Caudate nucleus (tissue), 63 donors: ENCODE measurements at places on chromosomes 3 and 15.

DNA sequence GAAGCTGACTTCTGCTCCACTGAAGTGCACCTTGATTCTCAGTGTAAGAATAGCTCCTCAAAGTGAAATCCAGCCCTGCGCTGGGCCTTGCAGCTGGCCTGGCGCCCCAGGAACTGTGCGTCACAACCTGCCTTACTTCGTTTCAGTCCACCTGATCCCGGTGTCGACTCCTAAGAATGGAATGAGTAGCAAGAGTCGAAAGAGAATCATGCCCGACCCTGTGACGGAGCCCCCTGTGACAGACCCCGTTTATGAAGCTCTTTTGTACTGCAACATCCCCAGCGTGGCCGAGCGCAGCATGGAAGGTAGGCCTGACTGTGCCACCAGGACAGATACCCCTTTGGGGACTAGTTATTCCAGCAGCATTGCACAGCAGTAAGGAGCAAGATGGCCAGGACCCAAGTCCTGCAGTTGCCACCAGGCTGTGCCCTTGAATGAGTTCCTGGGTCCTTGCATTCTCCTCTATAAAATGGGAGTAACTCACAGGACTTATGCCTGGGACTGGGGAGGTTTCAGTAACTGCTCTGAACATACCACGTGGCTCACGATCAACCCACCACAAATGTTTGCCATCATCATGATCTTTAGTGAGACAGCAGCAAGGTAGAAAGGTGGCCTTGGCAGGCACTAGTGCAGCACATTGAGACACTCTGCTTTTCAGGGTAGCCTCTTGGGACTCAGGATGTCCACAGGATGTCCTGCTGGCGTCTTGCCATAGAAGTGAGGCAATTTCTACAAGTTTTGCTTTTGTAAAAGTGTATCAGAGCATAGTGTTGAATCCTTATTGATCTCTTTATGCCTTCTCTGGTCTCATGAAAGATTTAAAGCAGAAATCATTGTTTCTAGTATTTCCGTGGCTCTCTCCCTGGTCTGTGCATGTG, 46.8 kb downstream of the PXYLP1 start:
- no peak for DNase-seq

DNA sequence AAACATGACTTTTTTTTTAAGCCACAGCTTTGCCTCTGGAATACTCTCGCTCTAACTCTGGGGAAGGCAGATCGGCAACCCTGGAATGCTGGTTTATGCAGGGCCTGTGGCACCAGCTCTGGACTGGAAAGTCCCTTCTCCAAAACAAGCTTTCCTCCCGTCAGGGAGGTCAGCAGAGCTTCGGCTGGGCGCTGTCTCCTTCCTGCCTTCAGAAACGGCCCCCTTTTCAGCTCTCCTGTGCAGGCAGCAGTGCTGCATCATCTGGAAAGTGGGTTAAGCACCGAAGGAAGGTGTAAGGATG, 42.7 kb upstream of the SKOR1 start:
- no peak for DNase-seq

DNA sequence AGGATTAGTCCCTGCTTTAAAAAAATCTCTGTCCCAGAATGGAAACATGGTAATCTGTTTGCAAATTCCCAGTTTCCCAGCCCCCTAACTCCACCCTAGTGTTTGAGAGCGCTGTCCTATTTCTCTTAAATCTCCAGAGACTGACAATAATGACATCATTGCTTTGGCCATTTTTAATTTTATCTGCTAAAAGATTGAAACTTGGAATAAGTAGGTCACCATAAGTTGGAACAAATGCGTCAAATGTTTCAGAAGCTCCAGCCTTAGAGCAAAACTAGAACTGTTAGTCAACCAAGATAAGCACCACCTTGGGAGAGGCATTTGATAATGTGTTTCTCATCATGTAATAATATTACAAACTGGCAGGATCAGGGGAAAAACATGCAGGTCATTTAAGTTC, 25.7 kb upstream of the MB21D2 start:
- no peak for DNase-seq

GRCh38 chr3:100207886-100208285, 52.9 kb upstream of the TBC1D23 start:
- DNase-seq, result no peak

DNA sequence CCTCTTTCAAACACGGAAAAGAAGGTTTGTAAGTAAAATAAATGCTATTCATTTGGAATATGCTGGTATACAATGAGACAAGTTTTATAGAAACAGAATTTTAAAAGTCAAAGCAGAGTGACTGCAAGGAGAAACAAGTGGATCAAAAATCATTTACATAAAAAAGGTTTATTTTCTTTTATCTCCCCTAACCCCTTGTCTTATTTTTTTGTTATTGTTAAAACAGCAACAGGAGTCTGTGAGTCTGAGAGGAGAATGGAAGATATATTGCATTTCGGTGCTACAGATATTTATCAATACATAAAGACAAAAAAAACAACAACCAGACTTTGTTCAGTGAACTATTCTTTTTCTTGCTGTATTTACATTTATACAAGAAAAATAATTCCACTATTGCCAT, 1116.4 kb downstream of the OTOL1 start:
- no peak for DNase-seq

- DNase-seq, result no peak
Observed at GRCh38 chr3:158458464-158458863, 112.5 kb upstream of the MLF1 start.

DNA sequence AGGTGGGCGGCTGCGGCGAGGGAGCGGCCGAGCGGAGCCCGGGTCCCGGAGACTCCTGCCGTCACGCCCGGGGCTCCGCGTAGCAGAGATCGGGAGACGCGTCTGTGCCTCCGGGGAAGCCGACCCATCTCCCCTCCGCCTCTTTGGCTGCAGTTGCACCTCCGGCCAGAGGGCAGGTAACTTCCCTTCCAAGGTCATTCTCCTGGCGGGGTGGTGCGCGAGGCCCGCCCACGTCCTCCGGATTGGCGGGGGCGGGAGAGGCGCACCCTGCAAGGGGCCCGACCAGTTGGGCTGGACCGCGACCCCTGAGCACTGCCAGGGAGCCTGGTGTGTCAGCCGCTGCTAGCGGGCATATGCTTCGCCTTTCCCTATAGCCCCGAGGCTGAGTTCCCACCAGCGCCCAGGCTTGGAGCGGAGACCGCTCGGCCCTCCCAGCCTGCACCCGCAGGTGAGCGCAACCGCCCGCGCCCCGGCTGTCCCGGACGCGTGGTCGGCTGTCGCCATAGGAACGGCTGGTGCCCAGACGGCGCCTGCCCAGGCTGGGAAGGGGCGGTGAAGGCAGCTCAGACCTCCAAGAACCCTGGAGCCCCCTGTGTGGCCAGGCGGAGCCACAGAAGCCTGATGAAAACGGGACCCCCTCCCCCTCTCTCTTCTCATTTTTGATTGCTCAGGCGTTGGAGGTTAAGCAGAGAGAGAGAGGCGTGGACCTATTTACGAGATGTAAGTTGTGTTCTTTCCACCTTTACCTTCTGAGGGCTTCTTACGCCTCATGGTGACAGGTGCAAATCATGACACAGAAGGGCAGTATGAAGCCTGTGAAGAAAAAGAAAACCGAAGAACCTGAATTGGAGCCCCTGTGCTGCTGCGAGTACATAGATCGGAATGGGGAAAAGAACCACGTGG, 453 bp downstream of the ZDHHC23 start:
- DNase-seq, result no peak

DNA sequence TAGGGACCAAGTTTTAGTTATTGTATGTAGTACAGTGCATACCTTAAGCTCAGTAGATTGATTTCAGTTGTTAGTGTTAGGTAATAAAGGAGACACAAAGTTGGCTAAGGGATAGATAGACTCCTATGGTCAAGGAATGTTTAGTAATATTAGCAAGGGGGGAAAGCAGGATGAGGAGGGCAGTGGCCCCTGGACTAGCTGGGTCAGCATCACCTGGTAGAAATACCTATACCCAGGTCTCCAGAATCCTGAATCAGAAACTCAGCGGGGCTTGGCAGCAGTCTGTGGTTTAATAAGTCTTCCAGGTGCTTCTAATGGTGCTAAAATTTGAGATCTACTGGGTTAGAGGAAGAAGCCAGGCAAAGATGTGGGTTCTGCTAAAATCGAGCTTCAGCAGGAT, 35.0 kb downstream of the BBX start:
- DNase-seq, result no peak

DNA sequence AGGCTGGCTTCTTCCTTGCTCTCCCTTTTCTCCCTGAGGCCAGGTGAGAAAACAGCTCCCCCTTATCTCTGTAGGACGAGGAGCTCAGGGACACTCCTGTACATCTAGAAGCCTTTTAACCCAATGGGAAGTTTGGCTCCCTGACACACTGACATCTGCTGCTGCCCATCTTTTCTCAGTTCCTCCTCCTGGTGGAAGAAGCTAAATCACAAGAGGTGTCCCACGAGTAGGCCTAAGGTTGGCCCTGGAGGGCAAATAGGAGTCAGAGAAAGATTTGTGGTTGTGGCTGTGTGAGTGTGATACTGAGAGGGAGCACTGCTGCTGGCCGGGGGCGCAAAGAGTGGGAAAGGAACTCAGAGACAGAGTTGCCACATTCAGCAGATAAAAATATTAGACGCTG, 49.5 kb downstream of the ARHGAP31 start:
- no peak for DNase-seq

DNA sequence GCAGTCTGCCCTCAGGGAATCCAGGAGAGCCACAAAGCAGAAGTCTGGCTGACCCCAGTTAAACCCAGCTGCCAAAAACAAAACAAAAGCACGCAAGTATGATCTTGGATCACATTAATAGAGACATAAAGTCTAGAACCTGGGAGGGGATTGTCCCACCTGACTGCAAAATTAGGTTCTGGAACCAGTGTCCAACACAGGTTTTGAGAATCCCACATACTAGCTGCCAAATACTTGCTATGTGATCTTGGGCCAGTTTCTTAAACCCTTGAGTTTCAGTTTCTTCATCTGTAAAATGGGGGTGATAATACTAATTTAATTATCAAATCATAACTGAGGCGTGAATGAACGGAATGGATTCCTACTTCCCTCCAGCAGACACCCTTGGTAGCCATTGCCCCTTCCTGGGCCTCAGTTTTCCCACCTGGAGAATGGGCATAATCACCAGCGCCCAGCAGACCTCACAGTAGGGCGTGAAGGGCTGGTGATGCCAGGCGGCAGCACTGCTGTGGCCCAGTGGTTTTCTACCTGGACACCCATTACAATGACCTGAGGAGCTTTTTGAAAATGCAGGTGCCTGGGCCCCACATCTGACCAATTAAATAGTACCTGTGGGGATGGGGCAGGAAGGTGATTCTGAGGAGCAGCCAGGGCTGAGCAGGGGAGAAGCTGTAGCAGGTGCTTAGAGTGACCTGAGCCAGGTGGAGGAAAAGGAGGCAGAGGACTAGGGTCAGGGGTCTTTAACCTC, 32.2 kb downstream of the GRIP2 start:
- DNase-seq, result no peak

- no peak for DNase-seq
Observed at GRCh38 chr3:149080011-149080698, 6.2 kb downstream of the HLTF start.

- no peak for DNase-seq
Observed at GRCh38 chr3:44568561-44568960, 13.6 kb downstream of the ZKSCAN7 start.

DNA sequence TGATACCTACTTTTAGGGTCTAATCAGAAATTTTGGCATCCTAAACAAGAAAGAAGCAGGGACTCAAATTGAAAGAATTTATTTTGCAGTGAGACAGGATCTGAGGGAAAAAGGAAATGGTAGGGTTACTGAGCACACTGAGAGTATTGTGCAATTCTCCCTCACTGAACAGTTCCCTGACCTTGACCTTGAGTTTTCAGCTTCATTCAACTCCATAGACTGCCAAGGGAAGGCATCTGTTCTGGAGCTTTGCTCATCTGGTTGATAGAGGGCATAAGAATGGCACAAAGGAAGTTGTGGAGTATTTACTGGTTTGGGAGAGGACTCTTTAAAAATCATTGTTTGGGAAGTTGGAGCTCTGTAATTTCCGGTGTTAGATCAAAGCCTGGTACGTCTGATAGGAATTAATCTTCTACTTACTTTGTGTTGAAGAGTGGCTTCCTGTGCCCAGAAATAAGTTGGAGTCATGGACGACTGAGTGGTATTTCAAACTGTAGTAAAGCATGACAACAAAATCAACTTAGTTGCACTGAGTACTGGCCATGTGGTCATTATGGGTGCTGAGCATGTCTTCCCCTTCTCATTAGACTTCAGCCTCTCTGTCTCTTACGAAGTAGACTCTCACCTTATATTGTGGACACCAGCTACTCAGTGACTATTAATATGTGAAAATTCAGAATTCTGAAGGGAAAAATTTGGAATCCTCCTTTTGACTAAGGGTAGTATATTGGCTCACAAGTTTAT, 40.8 kb downstream of the CLDN1 start:
- no peak for DNase-seq

DNA sequence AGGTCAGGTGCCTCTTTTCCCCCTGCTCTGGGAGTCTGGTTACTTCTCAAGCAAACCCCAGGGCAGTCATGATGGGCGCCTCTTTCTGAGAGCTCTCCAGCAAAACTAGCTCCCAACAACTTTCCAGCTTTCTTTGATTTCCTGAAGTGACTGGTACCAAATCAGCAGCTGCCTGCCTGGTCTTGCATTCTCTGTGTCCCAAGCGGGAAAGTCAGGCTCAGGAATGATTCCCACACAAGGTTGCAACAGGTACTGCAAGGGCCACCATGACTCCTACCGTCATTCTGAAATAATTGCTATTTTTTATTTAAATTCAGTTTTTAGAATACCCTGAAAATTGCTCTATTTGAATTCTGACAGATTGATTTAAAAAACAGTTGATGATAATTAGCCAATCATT, 658.7 kb downstream of the SQOR start:
- DNase-seq, result no peak

DNA sequence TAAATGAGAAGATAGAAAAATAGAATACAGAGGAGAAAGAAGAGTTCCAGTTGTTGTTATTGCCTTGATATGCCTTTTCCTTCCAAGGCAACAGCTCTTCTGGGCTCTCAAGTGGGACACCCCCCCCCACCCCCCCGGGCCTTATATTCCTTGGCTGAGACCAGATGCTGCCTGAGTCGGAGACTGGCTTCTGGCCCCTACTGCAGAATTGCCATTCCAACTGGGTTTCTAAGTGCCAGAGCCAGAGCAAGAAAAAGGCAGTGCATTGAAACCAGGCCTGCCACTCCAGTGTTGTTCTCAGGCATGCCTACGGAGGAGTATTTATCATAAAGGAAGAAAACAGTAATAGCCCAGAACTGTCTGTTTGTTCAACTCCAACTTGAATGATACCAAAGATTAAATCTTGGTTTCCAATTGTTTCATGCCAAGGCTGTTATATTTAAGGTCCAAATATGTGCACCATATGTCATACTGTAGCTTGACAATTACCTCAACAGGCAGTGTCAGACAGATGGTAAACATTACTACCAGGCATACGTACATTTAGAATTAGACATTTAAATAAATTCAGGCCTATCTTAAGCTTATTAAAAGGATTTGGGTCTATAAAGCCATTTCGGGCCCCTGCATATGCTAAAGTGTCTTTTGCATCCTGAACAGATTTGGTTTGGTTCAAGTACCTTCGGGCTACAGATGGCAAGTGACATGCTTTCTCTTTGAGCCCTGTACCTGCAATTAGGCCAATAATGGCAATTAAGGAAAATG, 209.9 kb upstream of the SEMA6D start:
- no peak for DNase-seq

- peak; percentile 58 for DNase-seq
Observed at GRCh38 chr3:185983495-185984141, 45.8 kb upstream of the TRA2B start.
